ENCODE measurements at places on chromosomes 4 and X.

DNA sequence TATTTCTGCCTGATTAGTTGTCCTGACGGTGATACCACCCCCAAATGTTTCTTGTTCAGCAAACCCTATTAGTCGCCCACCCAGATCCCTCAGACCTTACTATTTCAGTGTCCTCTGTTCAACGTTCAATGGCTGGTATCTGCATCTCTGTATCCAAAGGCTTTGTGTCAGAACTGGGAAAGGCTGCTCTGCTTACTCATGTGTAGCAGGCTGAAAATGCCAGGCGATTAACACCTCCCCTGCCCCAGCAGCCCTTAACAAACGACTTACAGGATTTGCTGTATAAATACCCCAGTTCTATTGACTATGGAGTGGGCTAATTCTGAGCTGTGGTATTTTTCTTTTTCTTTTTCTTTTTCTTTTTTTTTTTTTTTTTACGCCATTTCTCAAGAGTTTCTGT is 415.0 kb downstream of the ZNF674 start:
- no peak for DNase-seq

GRCh38 chr4:82890528-82890900 is 439 bp downstream of the SEC31A start:
- no peak for DNase-seq

- no peak for DNase-seq
Measured at GRCh38 chr4:172688534-172688933, 480.1 kb upstream of the GALNT7 start.

DNA sequence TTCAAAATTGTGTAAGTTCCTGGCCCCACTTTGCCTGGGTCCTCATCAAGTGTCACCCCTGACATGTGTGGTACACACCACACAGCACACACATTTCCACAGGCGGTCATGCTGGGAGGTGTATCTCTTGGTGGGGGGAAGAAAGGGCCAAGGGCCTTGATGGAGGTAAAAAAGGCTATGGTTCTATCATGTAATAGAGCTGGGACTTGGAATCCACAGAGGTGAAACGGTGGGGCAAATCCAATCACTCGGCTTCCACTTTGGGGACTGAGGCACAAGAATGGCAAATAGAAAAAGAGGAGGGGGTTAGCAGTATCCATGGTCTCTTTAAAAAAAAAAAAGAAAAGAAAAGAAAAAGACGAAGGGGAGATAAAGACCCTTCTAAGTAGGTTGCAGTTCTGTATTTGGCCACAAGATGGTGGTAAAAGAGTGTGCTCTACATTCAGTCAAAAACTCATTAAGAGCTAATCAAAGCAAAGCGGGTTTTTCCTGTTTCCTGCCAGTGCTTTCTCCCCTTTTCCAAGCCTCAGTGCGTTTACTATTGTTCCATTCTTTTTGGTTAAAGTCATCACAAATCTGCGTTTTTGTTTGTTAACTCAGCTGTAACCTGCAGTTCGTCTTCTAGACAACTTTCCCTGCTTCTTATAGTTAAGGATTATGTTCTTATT is 37.0 kb upstream of the ATP6AP2 start:
- DNase-seq = no peak

GRCh38 chr4:76712564-76712963 is 185.4 kb downstream of the SOWAHB start:
- no peak for DNase-seq

- DNase-seq = no peak
Measured at GRCh38 chr4:54001668-54002365, 62.6 kb downstream of the CHIC2 start.

DNA sequence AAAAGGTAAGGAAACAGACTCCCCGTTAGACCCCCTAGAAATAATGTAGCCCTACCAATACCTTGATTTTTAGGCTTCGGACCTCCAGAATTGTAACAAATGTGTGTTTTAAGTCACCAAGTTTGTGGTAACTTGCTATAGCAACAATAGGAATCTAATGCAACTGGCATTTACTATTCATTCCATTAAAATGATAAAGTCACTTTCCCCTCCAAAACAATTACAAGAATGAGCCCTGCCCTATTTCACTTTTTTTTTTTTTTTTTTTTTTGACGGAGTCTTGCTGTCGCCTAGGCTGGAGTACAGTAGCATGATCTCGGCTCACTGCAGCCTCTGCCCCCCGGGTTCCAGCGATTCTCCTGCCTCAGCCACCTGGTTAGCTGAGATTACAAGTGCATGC is 3.5 kb upstream of the DDX60L start:
- DNase-seq = no peak

DNA sequence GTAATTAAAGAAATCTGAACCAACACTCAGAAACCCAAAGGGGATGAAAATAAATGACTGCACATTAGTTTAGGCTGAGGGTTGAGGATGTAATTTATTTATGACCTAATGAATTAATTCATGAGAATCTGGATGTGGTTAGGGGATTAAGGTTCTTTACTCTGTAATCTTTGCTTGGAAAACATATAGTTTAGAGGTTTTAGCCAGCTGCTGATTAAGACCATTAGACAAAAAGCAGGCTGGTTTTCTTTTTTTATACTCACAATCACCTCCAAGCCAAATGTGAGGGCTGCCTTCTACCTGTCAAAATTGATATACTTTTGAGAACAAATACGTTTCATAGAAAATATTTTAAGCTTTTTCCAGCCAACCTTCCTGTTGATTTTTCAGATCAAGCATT is 2705.8 kb downstream of the PCDH7 start:
- no peak for DNase-seq

- DNase-seq = no peak
Measured at GRCh38 chr4:124189545-124189944, 523.0 kb downstream of the ANKRD50 start.

All from HuH-7 (cell line).